Vagina (tissue), 2 donors: ENCODE measurements at places on chromosomes 16 and 17.

GRCh38 chr16:78679546-78679945 lies 580.1 kb downstream of the WWOX start:
- no peak for DNase-seq

- DNase-seq, result no peak
Measured at GRCh38 chr17:75404731-75405364, 630 bp downstream of the GRB2 start.

DNA sequence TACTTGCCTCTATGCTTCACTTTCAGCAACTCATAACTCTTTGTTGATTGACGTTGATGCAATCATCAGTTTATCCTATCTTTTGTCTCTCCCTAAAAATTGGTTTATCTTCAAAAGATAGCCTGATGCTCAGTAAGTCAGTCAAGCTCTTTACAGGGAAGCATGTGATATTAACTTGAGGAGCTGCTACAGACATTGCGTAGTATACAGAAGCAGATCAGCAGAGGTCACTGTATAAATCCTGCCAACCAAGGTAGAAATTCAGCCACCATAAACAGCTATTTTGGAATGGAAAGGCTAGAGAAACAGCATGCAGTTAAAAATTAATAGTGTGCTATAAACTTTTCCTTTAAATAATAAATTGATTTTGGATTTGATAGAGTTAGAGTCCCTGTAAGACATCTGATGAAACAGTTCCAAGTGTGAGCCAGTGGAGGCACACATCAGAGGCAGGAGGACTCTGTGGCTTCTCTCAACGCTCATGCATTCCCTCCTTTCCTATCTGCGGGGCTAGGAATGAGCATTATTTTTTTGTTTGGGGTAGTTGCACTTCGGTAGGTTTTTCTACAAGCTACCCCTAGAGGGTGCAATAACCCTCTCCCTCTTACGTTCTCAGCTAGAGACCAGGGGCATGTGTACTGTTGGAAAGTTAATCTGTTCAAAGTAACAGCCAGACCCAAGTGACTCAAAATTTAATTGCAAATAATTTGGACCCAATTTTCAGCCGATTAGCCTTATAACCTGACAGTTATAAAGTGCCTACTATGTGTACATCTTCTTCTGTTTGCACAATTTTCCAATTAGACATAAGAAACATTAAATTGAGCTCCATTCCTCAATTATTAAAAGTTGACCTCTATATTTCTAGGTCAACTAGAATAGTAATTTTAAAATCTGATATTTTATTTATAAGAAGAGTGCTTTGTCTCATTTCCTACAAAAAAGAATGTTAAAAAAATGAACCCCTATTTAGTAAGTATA lies 647.7 kb upstream of the SOX9 start:
- no peak for DNase-seq

DNA sequence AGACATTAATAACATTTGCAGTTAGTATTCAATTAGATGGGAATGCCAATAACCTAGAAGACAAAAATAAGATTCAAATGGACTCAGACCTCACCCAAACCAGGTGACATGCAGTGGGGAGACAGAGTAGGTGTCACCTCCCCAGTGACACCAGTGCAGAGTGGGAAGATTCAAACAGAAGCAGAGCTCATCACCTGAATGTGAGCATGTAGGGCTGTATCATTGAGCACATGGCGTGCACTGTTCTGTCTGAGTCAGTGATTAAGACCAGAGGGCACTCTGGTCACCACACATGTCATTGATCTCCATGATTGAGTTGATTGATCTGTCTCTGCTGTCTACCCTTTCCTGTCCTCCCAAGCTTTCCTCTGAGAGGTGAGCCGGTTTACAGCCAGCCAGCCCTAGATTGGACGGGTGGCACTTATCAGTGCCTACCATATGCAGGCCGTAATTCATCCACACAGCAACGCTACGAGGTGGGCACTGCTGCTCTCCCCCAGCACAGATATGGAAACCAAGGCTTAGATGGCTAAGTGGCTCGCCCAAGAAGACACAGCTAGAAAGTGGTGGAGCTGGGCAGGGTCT lies 34.0 kb downstream of the RHBDL3 start:
- no peak for DNase-seq

- no peak for DNase-seq
Measured at GRCh38 chr17:61942085-61942484, 14.3 kb upstream of the INTS2 start.

DNA sequence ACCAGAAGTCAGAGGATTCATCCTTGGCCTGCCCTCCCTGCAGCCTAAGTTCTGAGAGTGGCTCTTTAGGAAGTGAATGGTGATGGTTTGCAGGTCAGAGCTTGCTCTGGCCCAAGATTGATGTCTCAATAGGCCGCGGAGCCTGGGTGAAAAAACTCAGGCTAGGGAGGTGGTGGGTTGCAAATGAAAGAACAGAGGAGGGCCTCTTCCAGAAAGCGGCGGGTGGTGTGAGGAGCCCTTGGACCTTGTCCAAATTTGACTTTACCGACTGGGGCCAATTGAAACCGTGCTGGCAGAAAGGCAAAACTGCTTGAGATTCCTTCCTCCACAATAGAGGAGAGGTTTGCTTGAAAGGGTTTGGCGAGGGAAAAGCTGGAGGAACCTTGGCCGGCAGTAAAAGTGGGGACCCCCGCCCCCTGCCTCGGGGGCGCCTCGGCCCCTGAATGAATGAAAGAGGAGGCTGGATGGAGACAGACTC lies 331.3 kb downstream of the SEC14L1 start:
- no peak for DNase-seq
